ENCODE measurements at places on chromosomes 1 and 21.

DNA sequence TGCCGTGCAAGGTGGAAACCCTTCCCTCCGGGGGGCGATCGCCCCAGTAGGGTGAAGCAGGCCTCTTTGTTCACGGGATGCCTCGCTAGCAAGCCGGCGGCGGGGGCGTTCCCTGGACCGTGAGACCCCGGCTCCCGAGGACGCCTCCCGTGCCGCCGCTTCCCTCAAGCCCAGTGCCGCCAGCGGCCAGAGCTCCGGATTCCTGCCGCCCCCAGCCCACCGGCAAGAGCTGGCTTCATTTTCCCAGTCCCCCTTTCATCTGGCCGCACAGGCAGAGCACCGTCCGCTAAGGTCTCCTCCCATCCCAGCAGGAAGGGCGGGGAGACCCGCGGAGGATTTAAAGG, 16.3 kb downstream of the IER5 start:
- no peak for DNase-seq

DNA sequence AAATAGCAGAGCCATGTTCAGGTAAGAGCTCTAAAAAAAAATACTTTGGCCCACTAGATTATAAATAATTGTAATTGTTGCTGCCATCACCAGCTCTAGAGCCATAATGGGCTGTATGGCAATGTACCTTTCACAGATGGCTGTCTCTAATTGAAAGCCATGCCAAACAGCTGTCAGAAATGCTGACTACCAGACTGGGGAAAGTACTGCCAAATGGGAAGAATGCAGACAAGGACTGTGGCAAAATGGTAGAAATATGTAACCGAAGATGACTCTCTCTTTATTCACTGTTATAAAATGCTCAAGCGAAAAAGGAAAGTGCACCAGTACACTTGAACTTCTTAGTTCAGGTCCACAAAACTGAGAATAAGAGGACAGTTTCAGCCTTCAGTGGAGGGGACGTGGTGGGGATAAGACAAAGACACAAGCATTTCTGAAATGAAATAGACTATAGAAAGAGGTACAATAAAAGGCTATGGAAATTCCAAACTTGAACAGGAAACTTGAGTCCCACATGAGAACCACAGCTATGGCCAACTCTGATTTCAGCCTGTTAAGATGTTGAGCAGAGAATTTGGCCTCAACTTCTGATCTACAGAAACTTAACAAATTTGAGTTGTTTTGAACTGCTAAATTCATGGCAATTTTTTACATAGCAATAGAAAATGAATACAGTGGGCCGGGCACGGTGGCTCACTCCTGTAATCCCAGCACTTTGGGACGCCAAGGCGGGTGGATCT, 46.5 kb upstream of the LPGAT1 start:
- no peak for DNase-seq

DNA sequence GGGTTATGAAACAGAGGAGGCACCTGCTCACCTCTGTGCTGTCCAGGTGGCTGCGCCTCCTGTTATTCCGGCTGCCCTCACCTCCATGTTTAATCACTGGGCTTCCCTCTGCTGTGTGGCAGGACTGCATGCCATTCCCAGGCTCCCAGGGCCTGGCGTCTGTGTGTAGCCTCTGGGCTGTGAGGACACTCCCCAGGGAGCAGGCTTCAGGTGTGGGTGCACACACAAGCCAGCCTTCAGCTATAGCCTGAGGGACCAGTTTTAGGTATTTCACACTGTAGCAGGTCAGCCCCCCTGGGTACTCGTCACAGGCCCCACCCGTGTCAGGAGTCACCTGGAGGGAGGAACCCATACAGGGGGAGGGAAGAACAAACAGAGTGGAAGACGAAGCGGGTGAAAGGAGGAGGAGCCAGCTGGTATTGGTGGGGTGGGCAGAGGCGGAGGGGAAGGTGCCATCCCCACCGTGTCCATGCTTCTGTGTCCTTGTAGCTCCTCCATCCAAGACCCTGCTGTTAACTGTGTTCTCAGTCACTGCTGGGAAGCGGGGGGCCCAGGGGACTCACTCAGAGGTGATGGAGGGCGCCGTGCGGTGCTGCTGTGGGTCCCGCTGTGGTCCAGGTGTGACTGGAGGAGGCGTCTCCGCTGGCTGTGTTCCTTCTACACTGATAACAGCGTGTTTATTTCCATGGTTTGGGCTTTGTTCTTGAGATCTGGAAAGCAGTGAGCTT, 158.6 kb downstream of the PGBD5 start:
- DNase-seq, result no peak

- DNase-seq, result peak; percentile 46
These were observed 1.8 kb downstream of the NHLH2 start for GRCh38 chr1:115839029-115839678.

GRCh38 chr1:170213596-170213995, 67.8 kb downstream of the NTMT2 start:
- no peak for DNase-seq

GRCh38 chr1:160740133-160740688, 1.2 kb downstream of the SLAMF7 start:
- DNase-seq, result no peak

DNA sequence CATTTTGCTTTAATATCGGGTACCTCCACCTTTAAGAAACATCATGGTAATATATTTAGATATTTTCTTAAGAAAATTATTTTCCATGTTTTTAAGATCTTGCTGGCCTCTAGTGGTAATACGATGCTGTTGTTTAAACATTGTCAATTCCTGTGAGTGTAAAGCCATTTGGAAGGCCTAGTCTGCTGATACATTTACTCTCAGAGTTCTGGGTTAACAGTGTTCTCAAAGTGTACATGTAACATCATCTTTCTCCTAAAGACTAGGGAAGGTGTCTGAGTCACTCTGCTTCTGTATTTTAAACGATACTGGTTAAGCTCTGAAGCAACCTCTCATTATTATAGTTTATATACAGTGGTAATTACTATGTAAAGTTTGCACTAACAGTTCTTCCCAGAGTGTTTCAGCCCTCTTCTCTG, 189.1 kb downstream of the RASAL2 start:
- no peak for DNase-seq

- no peak for DNase-seq
These were observed 98.7 kb upstream of the USP24 start for GRCh38 chr1:55313903-55314302.

- DNase-seq, result no peak
These were observed 35.2 kb upstream of the SYT2 start for GRCh38 chr1:202745323-202745888.

DNA sequence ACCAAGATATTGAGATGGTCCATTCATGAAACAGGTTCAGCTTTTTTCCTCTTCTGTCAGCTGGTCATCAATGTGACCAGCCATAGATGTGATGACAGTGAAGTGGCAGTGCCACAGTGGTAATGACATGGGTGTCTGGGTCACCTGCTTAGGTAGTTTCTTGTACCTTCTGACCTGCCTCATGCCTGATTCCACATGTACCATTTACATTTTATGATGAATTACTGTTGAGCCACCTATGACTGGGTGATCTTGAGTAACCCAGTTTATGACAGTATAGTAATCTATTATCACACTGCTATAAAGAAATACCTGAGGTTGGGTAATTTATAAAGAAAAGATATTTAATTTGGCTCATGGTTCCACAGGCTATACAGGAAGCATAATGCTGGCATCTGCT, 45.7 kb downstream of the RGSL1 start:
- DNase-seq, result no peak

DNA sequence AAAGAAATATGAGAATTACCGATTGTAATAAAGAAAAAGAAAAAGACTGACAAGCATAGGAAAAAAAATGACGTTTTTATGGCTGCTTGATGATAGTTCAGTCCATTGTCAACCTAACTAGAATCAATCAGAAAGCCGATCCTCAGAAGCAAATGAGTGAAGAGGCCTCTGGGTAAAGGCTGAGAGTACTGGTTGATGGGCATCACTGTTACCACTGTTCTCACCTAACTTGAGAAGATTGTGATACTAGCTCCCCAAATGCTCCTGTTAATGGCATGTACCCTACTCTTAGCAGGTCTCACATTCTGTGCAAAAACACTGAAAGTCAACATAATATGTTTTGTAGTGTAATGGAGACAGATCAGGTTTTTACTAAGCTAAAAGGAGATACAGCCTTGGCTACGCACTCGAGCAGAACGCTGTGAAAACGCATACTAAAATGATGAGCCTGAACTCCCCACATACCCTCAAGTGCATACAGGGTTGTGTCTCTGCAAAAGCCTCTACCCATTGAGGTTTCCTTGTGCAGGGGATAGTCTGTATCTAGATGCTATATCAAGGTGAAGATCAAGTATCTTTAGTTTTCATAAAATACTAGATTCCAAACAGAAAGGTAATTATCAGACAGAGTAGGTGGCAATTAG, 554.6 kb downstream of the SMYD3 start:
- DNase-seq, result no peak

DNA sequence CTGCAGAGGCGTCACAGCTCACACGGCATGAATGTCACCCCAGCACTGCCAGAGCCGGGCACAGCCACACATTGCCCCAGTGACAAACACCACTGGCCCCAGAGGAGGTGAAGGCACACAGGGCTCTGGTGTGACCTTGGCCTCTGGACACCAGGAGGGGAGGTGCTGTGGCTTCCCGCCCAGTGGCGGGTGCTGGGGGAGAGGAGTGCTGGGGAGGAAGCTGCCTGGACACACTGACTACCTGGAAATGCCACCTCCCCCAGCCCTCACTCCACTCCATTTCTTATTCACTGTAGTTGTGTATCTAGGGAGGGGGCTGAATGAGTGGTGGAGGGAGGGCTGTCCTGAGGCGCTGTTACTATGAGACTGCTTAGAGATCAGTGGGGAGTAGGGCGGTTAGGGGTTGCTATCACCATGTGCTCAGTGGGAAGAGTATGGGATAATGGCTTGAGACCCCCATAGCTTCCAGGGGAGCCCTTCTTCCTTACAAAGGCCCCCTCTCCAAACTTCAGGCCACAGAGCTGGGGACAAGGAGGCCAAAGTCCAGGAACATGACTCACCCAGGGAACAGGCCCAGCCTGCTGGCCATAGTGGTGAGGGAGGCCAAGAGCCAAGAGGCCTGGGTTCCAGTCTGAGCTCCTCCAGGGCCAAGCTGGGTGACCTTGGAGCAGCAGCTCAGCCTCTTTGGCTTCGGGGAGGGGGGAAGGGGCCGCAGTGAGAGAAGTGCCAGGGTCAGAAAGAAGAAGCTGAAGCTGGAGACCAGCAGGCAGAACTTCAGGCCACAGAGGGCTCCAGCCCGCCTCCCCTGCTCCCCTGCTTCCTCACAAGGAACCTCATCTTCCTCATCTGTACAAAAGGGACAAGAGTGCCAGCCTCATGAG, 40.1 kb downstream of the AHDC1 start:
- DNase-seq, result no peak

- DNase-seq, result no peak
These were observed 41.3 kb downstream of the SCCPDH start for GRCh38 chr1:246765521-246765920.

- no peak for DNase-seq
These were observed 525 bp downstream of the RYR2 start for GRCh38 chr1:237042526-237042891.

DNA sequence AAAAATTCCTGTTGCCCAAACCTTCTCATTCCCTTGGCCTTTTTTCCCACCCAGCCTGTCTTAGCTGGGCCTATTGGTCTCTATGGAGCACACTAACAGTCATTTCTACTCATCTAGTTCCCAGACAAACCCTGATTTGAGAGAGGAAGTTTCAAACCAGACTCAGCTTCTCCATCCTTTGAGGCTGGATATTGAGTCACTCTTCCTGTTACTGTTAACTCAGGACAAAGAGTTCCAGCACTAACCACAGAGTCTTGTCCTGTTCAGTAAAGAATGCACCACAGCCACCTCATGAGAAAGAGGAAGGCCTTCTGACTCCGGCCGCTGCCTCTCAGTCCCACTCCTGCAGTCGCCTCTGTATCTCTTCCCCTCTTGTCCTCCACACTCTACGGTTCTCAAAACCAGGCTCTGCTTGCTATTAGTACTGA, 137.8 kb downstream of the PTPRC start:
- DNase-seq, result no peak

GRCh38 chr1:67018574-67018973, 35.4 kb downstream of the SLC35D1 start:
- no peak for DNase-seq

DNA sequence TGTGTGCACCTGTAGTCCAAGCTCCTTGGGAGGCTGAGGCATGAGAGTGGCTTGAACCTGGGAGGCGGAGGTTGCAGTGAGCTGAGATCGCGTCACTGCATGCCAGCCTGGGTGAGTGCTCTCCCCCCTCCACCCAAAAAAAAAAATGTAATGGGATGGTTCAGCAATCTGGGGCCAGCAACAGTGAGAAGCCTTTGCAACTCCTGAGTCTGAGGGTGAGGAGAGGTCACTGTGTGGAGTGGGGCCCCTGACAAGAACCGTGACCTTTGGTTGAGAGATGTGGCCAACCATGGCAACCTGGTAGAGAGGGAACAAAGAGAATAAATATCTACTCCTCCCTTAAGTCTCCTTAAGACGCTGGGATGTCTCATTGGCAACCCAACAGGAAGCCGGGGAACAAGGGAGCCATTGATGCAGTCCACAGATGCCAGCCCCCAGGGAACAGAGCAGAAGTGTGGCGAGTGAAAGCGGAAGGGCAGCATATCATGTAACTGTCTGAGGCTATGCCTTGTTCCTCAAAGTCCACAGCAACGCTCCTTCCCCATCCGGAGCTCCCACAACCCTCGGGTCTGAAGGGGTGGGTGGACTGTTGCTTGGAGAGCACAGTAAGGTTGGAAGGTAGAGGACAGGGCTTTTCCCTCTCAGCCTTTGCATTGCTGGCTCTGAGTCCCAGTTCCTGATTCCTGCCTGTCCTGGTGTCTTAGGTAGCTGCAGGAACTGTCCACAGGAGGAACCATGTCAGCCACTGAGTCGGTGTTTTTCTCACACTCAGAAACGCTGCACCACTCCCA, 8.3 kb downstream of the TRNP1 start:
- no peak for DNase-seq

DNA sequence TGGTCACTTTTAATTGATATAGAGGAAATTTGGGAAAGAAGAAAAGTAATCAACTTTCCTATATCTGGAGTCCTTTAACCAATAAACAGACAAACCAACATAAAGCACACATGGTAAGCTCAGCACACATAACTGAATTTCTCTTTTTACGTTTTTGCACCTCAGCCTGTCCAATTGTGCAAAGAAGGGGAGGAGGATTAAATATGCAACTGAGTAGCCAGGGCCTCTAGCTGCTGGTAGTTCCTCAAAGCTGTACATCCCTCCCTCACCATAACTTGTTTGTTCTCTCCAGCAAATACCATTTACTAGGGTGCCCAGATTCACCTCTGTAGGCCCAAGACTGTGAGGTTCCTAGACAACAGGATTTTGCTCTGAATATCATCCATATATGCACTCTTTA, 25.4 kb downstream of the ST6GALNAC5 start:
- no peak for DNase-seq

- no peak for DNase-seq
These were observed 79.7 kb upstream of the ARHGAP29 start for GRCh38 chr1:94316836-94317789.

DNA sequence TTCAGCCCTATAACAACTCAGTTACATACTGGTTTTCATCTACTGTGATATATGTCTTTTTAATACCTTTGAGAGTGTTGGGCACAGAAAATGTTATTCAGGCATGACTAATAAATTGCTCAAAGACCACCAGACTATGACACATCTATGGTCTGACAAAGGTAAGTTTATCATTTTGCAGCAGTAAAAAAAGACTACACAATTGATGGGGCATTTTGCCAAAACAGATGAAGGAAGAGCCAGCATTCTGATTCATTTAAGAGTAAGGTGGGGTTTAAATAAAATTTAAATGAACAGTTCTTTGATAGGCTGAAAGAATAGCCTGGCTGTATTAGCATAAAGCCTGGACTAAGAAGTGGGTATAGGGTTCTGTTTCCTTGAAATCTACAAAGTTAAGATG, 8.8 kb upstream of the RNPC3 start:
- no peak for DNase-seq

- DNase-seq, result no peak
These were observed 104.4 kb downstream of the NFIA start for GRCh38 chr1:61186753-61187152.

GRCh38 chr1:19384772-19385187, 72.7 kb downstream of the SLC66A1 start:
- DNase-seq, result no peak

All from ureter (tissue), 1 donor.